Thymus (tissue), 14 donors: ENCODE measurements at places on chromosomes 4 and X.

- DNase-seq, result no peak
Observed at GRCh38 chr4:152247271-152247975, 288.5 kb downstream of the FBXW7 start.

- DNase-seq, result no peak
Observed at GRCh38 chr4:76687746-76688448, 210.0 kb downstream of the SOWAHB start.

DNA sequence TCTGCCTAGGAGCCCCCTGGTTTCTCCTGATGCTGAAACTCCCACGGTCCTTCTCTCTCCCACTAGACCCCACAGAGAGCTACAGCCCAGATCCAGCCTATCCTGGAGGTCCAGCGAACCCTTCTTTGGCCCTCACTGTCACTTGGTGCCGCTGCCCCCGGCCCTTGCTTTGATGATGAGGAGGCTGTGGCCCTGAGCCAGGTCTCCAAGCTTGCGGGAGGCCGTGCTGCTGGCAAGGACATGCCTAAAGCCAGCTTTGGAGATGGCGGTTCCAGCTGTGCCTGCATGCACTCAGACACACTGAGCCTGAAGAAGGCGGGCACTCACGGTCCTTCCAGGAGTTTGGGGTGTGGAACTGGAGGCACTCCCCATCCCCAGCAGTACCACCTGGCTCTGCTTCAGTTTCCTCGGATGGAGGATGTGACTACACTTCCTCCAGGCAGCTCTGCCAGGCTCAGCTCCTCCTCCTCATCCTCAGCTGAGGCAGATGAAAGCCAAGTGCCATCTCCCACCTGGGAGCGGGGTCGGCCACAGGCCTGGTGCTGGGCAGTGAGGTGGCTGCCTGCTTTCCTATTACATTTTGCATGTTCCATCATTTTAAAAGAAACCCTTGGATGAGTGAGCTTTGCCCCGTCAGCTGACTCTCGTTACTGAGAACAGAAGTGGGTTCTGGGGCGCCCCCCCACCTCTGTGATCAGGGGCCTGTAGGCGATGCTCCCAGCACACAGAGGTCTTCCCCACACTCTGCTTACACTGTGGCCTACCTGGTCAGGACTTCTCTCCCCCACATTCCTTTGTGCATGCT, 9.0 kb downstream of the TNIP2 start:
- DNase-seq, result no peak

DNA sequence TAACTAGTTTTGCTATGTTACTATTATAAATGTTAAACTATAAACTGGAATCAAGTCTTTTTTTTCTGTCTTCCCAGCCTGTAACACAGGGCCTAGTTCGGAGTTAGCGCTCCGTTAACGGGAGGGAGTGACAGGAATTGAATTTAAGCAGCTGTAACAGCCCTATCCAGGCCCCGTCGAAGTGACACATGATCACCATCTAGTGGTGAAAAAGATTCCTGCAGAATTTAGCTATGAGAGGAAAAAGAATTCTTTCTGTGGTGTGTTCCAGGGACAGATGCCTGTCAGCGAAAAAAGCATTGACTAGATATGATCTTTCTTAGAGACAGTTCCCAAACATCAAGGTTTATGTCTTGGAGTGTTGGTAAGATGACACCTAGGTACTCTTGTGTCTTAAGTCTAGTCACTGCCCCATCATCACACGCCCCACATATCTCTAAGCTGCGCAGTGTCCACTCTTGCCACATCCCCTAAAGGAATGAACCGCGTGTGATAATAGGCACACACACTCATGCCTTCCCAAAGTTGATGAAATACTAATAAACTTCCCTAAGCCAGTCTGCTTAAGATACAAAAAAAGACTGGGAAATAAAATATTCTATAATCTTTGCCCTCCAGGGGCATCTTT, 2.1 kb downstream of the GAB3 start:
- DNase-seq, result peak; percentile 68

DNA sequence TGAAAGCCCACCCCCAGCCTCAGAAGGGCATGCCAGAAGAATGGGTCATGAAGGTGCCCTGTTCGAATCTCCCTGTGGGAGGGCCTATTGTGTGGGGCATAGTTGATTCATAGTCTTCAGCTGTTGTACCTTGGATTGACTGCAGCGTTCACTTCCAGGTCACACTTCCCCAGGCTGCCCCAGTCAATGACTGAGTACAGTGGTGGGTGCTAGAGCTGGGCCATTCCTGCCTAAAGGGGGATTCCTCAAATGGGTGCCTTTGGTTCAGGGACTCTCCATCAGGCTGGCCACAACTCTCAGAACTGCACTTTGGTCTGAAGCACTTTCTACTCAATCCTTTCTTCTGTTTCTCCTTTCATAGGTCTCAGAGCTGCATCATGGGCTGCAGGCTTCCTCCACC, 35.0 kb upstream of the RASGEF1B start:
- DNase-seq, result no peak

DNA sequence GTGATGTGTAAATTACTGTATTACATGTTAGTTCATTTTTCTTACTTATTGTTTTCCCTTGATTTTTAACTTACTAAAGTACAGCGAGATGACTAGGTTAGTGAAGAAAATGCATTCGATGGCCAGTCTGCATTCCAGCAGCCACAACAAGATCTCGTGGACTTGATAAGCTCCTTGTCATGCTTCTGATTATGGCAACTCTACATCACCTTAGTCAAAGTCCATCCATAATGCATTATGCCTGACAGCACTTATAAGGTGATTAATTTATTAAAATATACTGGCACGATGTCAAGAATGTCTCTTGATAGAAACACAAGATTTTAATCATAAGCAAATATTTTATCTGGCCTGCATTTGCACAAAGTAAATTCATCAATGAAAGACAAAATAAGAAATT, 109.9 kb upstream of the NAP1L5 start:
- no peak for DNase-seq

DNA sequence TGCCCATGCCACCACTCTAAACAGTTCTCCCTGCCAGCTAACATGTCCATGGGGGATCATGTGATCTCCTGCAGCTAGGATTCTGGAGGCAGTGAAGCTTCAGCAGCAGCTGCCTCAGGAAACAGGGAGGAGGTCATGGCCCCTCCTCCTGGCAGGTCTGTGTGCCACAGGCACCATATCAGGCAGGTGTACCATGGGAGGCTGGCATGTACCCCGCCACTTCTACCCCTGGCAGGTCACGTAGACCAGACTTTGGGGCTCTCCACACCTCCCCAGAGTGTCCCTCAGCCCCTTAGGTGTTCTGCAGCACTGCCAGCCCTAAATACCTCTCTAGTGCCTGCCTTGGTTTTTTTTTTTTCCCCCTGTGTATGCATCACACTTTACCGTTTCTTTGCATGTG, 110.5 kb upstream of the FAM47C start:
- DNase-seq, result no peak

DNA sequence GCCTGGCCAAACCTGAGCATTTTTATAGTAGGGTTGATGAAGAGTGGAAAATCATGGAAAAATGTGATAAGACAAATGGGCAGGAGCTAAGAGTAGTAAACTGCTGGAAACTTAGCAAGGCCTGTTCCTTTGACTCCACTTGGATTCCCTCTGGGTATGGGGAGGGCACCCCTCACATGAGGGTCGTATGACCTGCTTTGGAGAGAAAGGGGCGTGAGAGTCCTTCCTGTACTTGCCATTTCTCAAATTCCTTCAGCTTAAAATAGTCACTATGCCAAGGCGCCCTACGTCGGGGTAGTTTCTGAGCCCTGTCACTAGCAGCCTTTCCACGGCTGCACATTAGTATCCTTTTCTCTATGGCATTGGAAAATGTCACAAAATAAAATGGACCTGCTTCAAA, 49.1 kb downstream of the GPRIN3 start:
- no peak for DNase-seq

DNA sequence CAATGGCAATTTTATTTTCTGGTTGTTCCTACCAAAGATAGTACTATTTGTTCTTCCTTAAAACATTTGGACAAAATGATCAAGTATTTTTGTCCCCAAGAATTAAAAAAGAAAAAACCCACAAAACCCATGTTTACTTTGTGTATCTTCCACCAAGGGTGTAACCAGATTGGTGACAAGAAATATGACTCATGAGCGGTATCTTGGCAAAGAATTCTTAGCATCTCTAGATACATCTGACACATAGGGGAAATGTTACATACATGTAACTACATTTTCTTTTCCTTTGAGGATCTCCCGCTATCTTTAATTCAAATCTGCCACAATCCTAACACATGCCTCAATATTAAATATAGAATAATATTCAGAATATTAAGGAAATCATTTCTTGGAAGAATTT, 78.7 kb downstream of the WDFY3 start:
- DNase-seq, result no peak

GRCh38 chr4:159013692-159014091, 89.2 kb upstream of the RAPGEF2 start:
- no peak for DNase-seq

GRCh38 chr4:107996949-107997788, 7.5 kb downstream of the HADH start:
- DNase-seq, result no peak

GRCh38 chrX:1151378-1152077, 60.9 kb downstream of the CRLF2 start:
- DNase-seq, result no peak

GRCh38 chr4:3022112-3022511, 52.2 kb downstream of the HTT-AS start:
- no peak for DNase-seq

DNA sequence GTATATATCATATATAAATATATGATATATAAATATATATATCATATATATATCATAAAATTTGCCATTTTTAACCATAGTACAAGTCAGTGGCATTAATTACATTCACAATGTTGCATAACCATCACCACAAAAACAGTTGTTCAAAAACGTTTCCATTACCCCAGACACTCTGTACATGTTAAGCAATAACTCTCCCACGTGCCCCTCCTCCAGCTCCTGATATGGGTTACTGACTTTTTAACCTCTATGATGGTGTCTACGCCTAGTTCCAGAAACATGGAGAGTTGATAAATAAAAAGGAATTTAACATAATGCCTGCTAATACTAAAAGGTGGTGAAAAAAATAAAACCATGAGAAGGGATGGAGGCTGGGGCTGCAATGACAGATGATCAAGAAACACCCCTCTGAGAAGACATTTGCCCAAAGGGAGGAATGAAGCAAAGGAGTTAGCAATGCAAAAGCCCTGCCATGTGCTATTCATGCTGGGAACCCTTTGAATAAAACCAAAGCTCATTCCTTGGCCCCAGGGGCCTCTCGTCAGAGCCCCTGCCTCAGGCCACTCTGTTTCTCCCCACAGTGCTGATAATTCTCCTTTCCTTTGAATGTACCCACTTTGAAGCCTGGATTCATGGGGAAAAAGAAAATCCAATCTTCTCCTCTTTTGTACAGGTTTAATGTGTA, 144.3 kb downstream of the NWD2 start:
- no peak for DNase-seq

DNA sequence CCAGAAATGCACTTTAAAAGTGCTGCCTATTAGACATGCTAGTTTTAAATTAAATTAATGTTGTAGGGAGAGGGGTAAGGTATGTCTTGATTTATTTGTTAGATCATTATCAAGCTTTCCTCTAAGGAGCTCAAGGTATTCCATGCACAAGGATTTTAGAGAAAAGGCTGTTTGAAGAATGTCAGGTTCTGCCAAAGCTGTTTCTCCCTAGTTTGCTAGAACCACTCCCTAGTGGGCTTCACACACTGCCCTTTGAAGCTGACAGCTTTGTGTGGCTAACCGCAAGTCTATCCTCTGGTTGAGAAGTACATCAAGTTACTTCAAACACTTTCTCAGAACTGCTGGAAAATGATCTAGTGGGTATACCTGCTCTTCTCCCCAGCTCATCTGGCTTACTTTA, 32.3 kb downstream of the RASL11B start:
- DNase-seq, result no peak

GRCh38 chrX:150870487-150871340, 27.8 kb downstream of the CD99L2 start:
- DNase-seq, result no peak

DNA sequence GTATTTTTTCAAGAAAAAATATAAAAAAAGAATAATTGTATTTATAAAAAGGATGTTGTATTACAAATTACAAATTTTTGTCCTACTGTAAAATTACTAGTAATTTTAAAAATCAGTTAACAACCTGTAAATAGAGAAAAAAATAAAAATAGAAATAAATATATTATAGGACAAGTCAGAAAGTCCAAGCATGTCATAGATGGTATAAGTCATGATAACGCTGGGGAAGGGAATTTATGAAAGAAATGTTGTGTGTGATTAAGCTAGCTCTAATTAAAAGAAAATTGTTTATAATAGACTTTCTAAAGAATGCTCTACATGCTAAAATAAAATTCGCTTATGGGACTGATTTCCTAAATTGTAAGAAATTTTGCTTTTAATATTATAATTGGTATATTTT, 2329.9 kb downstream of the ARAP2 start:
- DNase-seq, result no peak

GRCh38 chrX:16743604-16744325, 24.4 kb downstream of the SYAP1 start:
- DNase-seq, result no peak

DNA sequence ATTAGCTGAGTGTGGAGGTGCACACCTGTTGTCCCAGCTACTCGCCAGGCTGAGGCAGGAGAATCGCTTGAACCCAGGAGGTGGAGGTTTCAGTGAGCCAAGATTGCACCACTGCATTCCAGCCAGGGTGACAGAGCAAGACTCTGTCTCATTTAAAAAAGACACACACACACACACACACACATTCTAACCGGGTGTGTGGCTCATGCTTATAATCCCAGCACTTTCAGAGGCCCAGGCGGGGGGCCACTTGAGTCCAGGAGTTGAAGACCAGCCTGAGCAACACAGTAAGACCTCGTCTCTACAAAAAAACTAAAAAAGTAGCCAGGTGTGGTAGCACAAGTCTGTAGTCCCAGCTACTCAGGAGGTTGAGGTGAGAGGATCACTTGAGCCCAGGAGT, 152.3 kb downstream of the LRBA start:
- DNase-seq, result no peak

DNA sequence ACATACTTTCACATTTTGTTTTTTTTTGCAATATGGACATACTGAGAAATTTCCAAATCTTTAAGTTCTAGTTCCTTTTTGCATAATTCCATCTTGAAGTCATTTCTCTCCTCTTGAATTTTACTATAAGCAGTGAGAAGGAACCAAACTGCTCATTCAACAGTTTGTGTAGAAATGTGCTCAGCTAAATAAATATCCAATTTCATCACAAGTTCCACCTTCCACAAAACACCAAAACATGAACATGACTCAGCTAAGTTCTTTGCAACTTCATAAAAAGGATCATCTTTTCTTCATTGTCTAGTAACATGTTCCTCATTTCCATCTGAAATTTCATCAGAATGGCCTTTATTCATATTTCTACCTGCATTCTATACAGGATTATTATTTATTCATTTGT, 77.3 kb upstream of the FGF13 start:
- DNase-seq, result no peak
